ENCODE measurements at places on chromosomes 7 and 10. TPM values are rescaled to one million over a fixed set of nuclear protein-coding genes. Genes with fewer than 3 reads are reported as not detected.
A peak's percentile ranks its signal among the peaks of the same experiment; 100 is the strongest.

The KCNH2 gene
- total RNA-seq, result not detected

- H3K27ac ChIP-seq, result no peak overlapping the region
- H3K36me3 ChIP-seq, result no peaks in the 10 kb centered on the region
- DNase-seq, result no peak
- H3K27me3 ChIP-seq, result no peaks in the 10 kb centered on the region
- H3K4me1 ChIP-seq, result no peaks in the 10 kb centered on the region
These were observed 225.7 kb upstream of the NPVF start for GRCh38 chr7:25454020-25454419.

DNA sequence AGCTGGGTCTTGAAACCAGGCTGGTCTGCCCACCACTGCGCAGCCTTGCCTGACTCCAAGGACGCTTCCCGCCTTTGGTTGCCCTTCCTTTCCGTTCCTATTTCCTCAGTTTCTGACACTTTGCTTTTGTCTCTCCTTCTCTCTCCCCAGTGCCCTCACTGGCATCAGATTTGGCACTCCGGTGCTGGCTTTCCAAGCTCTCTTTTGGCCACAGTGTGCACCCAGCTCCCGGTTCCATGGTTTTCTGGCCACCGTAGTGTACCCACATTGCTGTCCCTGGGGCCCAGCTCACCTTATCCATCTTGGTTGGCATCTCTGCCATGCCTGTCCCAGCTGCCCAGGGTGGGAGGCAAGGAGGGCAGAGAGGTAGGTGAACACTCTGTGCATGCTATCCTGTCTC lies 142.2 kb downstream of the PLXNA4 start:
- H3K36me3 ChIP-seq, result no peaks in the 10 kb centered on the region
- H3K27ac ChIP-seq, result no peak overlapping the region
- DNase-seq, result no peak
- H3K27me3 ChIP-seq, result 0 out of 2 replicates have a peak, but pooled peaks cover 3% of the 10 kb centered on the region
- no peak overlapping the region for H3K4me3 ChIP-seq

The ICA1 gene
- not detected for total RNA-seq

- no peaks in the 10 kb centered on the region for H3K27me3 ChIP-seq
- H3K4me3 ChIP-seq, result no peak overlapping the region
- peaks cover 17% of the 10 kb centered on the region for H3K4me1 ChIP-seq
- no peak overlapping the region for H3K27ac ChIP-seq
These were observed 51.7 kb downstream of the HSPA12A start for GRCh38 chr10:116690356-116691322.

The CRYGN gene
- total RNA-seq, result not detected

DNA sequence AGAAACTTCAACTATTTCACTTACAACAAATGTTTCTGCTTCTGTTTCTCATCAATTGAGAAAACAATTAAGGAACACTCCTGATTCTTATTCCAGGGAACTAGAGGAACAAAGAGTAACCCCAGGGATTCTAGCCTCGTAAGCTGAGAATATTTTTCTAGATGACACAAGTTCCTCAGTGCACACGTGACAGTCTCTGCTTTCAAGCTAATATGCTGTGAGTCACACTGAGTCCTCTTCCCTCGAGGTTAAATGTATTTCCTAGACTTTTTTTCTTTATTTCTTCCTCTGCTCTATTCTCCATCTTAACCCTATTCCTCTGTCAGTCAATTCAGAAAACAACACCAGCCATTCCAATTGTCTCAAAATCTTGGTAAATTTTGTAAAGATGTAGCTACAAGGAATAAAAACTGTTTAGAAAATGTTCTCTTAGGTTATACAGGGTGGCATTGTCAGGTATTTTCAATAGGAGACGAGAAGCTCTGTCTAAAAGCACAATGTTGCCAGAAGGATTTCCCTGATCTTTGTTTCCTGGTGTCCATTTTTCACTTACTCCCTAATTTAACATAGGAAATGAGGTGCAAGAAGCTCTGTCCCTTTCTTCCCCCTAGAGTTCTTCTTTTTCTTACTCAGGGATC lies 5.8 kb upstream of the C1GALT1 start:
- no peaks in the 10 kb centered on the region for H3K27me3 ChIP-seq
- H3K36me3 ChIP-seq, result no peaks in the 10 kb centered on the region
- peak; percentile 98 for DNase-seq
- H3K4me1 ChIP-seq, result peaks cover 38% of the 10 kb centered on the region
- peak overlapping the region; percentile 56 for H3K4me3 ChIP-seq
- H3K27ac ChIP-seq, result peak overlapping the region; percentile 83

GRCh38 chr7:37141742-37142141 lies 306.9 kb downstream of the ELMO1 start:
- no peaks in the 10 kb centered on the region for H3K4me1 ChIP-seq
- no peak overlapping the region for H3K4me3 ChIP-seq
- DNase-seq, result no peak
- H3K27ac ChIP-seq, result no peak overlapping the region

DNA sequence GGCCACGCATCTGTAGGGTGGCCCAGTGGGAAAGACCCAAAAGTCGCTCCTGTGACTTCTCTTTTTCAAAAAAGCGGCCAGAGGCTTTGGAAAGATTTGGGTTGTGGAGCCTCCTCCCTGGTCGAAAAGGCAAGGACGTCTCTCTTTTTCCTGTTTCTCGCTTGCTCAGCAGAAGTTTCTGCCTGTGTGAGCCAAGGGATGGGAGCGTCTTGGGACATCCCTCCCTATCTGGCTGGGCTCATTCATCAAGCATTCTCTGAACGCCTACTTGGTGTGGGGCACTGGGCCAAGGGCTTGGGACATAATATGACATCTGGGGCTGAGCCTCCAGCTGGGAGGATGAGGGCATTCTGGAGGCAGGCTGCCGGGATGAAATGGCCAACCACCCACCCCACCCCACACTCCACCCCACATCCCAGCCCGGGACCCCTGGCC lies 120.9 kb downstream of the C10orf105 start:
- DNase-seq, result peak; percentile 89
- H3K36me3 ChIP-seq, result no peaks in the 10 kb centered on the region
- H3K4me1 ChIP-seq, result peaks cover 23% of the 10 kb centered on the region
- H3K4me3 ChIP-seq, result no peak overlapping the region
- H3K27ac ChIP-seq, result peak overlapping the region; percentile 3
- H3K27me3 ChIP-seq, result no peaks in the 10 kb centered on the region

The MEIG1 gene
- total RNA-seq, result not detected

Data from GM23248 (cell line).